Cortex of kidney (tissue), 1 donor: ENCODE measurements at places on chromosomes 3 and 15.

DNA sequence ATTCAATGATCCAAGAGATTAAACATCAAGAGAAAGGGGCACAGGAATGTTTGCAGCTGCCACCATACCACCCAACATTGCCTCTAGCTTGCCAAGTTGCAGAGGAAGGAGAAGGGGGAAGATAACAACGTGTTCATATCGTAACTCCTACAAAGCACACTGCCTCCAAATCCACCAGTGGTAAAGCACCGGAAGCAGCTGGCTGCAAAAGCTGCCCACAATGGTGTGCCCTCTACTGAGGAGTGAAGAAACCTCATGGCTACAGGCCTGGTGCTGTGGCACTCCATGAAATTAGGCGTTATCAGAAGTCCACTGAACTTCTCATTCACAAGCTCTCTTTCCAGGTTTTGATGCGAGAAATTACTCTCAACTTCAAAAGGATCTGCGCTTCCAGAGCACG lies 263.9 kb upstream of the STT3B start:
- no peak for DNase-seq

DNA sequence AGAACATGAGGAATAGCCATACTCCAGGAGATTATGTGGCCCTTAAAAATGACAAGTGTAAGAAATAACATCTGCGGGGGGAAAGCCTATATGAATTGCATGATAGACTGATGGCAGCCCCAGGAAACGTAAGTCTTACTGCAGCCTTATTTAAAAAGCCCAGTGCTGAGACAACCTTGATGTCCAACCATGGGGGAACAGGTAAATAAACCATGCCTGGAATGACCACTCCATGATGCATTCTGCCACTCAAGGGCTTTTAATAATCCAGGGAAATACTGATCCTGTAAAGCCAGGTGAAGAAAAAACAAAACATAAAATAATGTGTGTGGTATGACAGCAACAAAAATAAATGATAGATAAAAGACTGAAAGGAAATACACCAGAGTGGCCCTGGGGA lies 46.5 kb upstream of the GRIP2 start:
- DNase-seq: no peak

GRCh38 chr3:66353530-66353929 lies 132.7 kb downstream of the SLC25A26 start:
- no peak for DNase-seq

DNA sequence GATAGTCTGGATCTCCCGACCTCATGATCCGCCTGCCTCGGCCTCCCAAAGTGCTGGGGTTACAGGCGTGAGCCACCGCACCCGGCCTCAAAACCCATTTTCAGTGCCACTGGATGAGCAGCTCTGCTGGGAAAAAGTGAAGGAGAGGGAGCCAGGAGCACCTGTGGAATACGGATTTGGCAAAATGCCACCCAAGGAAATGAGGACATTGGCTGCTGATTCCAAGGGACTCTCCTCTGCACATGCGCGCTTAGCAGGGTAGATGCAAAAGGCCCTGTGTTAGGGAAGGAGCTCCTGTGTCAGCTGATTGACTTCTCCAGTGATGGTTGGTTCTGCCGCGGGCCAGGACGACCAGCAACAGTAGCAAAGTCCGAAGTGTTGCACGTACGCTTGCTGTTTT lies 43.4 kb upstream of the IGF1R start:
- DNase-seq: no peak

DNA sequence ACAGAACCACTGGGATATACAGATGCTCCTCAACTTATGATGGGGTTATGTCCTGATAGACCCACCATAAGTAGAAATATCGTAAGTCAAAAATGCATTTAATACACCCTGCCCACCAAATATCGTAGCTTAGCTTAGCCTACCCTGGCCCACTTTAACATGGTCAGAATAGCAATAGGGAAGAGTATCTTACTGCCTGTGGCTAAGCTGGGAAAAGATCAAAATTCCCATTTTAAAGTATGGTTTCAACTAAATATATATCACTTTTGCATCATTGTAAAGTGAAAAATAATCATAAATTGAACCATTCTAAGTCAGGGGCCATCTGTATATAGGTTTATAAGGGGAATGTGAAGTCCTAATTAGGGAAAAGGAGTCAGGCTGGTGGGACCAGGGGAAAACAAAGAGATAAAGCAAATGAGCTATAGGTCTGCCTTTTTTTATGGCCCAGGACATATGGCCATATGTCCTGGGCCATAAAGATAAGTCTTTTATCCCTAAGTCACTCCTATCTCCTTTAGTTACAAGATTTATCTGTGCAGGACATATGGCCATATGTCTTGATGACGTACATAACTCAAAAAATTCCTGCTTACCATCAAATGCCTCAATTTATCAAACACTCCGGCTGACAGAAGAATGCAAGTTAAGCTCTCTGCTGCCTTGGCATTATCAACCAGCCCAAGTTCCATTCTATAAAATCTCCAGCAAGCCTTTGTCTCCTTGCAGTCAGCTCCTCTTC lies 11.2 kb downstream of the RTP3 start:
- no peak for DNase-seq

GRCh38 chr15:92821491-92822116 lies 78.5 kb upstream of the CHD2 start:
- no peak for DNase-seq

DNA sequence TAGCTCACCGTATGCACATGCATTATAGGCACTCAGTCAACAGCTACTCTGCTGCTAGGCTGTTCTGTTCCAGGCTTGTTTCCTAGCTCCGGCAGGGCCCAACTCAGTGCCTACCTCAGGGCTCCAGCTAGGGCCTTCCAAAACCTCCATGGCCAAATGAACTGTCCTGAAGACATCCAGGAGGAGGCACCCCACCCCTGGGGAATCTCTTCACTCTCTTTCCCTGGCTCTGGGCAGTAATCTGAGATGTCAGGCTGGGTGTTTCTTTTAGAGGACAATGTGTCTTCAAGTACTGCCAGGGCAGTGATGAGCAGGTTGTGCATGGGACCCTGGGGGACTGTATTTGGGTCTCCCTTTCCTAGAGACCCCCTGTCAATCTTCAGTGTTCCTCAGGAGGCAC lies 38.3 kb upstream of the TPM1 start:
- DNase-seq: no peak

GRCh38 chr3:13204177-13204581 lies 130.9 kb upstream of the IQSEC1 start:
- no peak for DNase-seq

- DNase-seq: no peak
Measured at GRCh38 chr3:37338500-37338899, 164.1 kb upstream of the LRRFIP2 start.

DNA sequence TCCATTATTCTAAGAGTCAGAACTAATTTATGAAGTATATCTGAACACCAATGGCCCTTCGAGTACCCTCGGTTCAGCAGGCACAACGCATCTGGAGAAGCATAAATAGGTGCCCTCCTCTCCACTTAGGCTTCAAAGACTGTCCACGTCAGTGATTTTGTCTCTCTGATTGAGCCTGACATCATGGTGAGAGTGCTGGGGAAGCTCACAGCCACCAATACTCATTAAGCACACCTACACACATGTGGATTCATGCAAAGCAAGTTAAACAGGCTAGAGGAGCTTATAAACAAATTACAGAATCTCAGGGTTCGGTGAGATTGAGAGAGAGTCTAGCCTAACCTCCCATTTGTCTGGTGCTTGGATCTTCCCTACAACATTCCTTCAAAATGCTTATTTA lies 3.6 kb downstream of the CLDN1 start:
- no peak for DNase-seq

GRCh38 chr3:197793247-197793646 lies 2.2 kb downstream of the LRCH3 start:
- DNase-seq: no peak

DNA sequence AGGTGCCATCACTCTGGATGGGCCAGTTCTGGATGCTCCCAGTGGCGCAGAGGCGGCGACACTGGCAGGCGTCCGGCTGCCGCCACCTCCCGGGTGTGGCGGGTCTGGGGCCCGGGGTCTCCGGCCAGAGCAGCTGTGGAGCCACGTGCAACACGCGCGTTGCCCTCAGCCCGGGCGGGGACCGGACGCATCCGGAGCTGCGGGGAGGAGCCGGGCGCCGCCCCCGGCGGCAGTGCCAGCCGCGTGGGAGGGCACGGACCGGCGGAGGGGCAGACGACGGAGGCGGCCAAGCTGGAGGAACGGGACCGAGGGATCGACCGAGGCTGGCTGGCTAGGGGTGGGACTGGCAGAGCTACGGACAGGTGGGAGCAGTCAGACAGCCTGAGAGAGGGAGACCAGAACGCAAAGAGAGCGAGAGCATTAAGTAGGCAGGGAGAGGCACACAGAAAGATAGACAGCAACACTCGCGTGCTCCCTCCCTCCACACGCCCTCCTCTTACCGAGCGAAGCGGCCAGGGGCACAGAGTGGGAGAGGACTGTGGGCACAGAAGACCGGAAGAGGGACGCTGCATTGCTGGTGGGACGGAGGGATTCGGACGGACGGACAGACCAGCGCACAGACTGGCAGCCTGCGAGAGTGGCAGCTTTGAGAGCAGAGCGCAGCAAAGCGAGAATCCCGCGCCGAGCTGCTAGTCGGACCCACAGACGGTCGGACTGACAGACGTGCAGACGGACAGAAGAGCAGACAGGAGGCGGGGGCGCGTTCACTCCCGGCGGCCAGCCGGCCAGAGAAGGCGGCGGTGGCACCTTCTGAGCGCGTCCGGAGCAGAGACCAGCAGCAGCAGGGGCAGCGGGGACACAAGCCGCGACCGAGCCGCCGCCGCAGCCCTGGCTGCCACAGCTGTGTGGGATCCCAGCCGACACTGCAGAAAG lies at the start of gene ARPP21:
ARPP21 (plus strand) TSS at position 272 of the 933 bp plus-strand sequence. CDS start 42,227 bp downstream, outside the sequence.
- DNase-seq: no peak

GRCh38 chr3:104596551-104596950 lies 770.2 kb upstream of the ALCAM start:
- no peak for DNase-seq
